ENCODE measurements at places on chromosomes 12 and 14.

- DNase-seq, result no peak
Observed at GRCh38 chr12:68610370-68611093, at the start of gene RAP1B. Gene RAP1B, plus strand, starts transcription at chr12:68610899. Its CDS starts 37,826 bp downstream, at chr12:68648725.

DNA sequence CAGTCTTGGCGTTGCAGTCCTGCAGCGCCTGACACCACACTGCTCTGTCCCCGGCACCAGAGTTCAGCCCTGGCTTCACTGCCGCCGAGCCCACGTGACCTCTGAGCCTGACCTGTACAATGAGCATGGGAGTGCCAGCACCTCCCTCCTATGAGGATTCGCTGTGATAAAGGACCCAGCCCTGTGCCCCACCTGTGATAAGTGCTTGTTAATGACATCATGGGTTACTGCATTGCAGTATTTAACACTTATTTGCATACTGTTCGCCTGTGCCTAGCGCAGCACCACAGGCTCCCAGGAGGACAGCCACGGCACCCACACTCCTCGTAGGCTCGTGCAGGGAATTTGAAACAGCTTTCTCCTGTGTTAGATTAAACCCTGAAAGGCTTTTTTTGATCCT lies 118.2 kb upstream of the GSC start:
- no peak for DNase-seq

DNA sequence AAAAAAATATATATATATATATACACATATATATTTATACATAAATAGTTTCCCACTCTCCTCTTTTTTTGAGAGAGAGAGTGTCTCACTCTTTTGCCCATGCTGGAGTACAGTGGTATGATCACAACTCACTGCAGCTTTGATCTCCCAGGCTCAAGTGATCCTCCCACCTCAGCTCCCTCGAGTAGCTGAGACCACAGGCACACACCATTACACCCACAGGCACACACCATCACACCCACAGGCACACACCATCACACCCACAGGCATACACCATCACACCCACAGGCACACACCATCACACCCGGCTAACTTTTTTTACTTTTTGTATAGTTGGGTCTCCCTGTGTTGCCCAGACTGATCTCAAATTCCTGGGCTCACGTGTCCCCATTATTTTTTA lies 14.1 kb upstream of the GAPDH start:
- no peak for DNase-seq

DNA sequence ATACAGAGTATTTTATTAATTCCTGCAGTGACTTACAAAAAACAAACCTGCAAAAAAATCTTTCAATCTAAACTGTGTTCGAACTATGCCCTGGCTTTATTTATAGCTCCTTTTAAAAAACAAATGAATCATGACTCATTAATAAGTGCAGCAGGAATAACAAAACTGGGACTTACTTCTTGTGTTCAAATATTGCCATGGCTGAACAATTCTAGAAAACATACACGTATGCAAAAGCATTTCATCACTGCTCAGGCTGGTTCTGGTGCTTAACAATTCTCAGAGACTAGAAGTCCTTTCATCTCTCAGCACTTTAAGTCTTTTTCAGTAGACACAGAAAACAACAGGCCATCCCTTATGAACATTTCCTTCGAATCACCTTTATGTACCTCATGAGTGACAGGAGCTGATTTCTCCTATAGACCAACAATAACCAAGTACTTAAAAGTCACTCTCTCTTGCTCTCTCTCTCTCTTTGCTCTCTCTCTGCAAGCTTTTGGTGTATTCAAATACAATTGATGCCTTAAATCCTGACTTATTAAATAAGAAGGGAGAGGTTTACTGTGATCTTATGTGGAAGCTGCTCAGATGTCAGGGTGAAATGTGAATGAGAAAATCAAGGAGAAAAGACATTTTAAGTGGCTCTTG lies 268.8 kb downstream of the TTC8 start:
- DNase-seq, result no peak

- no peak for DNase-seq
Observed at GRCh38 chr14:95040708-95041476, 116.4 kb downstream of the DICER1 start.

DNA sequence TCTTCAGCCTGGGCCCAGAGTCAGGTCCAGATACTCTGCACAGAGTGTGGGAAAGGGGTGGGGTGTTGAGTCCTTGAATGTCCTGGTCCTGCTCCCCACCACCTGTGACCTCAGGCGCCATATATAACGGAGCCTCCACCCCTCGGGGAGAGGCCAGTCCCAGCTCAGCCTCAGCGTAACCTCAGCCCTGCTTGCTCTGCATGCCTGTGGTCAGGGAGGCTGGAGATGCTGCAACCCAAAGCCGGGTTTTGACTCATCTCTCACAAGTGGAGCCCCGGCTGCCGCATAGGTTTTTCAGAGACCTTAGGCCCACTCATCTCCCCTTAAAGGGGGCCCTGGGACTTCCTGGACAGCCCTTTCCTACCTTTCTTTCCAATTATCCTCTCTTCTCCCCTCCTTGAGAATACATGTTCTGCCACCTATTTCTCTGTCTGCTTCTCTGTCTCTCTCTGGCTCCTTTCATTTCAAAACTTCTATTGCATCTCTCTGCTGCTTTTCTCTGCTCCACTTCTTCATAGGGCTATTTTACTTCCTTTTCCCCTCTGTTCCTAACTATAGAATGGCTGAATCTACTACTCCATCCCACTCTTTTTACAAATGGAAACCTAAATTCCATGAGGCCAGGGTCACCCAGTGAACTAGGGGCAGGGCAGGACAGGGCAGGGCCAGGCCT lies 1.2 kb downstream of the ITGB7 start:
- DNase-seq, result no peak

GRCh38 chr14:61525293-61526011 lies 169.9 kb upstream of the HIF1A start:
- DNase-seq, result no peak

DNA sequence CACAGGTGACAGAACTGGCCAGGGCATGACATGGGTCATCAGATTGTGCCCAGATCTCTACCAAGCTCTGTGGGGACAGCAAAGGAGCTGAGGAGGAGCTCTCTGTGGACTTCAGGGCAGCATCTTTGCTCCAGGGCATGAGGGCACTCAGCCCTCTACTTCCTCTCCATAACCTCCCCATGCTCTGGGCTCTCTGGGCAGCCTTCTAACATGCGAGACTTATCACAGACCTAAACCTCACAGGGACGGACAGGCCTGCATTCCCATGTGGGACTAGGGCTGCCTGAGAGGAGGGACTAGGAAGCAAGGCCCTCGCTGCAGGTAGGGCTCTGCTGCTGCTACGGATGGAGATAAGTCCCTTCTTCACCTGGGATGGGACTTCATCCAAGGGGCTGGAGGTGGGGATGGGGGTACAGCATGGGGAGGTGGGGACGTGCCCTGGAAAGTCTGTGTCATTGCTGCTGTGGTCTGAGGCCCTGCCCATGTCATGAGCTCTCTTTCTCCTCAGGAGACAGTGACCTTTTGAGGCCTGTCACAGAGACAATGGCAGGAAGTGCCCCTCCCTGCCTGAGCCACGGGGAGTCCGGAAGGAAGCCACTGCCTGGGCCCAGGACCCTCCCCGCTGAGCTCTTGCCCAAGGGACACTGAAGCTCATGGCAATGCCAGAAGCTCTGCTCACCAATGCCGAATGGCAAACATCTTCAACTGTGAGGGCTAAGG lies 44.1 kb downstream of the PITPNM2 start:
- no peak for DNase-seq

GRCh38 chr14:76719666-76720065 lies 41.6 kb upstream of the VASH1 start:
- DNase-seq, result no peak

DNA sequence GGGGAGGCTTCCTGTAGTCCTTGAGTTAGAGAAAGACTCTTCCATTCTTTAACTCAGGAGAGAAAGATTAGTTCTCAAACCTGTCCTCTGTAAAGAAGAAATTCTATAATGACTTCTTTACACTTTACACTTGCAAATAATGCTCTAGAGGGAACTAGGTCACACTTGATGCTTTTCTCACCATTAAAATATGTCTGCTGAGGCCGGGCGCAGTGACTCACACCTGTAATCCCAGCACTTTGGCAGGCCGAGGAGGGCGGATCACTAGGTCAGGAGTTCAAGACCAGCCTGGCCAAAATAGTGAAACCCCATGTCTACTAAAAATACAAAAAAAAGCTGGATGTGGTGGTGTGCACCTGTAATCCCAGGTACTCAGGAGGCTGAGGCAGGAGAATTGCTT lies 6.3 kb downstream of the NTN4 start:
- DNase-seq, result no peak

DNA sequence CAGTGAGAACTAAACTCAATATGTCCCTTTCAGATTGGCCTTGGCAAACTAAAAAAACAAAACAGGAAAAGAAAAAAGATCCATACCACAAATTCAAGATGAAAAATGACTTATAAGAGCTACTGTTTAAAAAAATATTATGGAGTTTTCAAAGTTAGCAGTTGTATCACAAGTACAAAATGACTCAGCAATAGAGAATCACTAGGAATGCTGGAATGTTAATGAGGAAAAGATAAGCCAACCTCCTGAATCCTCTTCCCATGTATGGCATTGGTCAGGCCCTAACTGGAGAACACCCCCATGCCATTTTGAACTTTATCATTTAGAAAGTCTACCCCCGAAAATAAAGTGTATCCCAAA lies 62.2 kb downstream of the PPP1R36 start:
- DNase-seq, result peak; percentile 63

DNA sequence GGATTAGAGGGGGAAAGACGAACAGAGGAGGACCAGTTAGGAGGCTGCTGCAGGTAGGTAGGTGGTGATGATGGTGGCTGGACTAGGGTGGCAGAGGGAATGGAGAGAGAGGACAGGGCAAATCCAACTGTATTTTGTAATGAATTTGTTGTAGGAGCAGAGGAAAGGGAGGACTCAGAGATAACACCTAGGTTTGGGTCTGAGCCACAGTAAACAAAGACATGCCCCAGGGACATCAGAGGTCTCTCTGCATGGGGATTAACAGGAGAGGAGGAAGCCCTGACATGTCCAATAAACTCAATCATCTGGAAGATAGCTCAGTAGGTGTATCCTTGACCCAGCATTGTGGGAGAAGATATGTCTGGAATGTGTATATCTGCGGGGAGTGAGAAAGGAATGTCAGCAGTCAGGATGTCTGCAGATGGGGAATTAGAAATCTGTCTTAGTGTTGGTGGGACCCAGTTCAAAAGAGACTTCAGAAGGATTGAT lies 4.7 kb upstream of the SLC48A1 start:
- DNase-seq, result no peak

DNA sequence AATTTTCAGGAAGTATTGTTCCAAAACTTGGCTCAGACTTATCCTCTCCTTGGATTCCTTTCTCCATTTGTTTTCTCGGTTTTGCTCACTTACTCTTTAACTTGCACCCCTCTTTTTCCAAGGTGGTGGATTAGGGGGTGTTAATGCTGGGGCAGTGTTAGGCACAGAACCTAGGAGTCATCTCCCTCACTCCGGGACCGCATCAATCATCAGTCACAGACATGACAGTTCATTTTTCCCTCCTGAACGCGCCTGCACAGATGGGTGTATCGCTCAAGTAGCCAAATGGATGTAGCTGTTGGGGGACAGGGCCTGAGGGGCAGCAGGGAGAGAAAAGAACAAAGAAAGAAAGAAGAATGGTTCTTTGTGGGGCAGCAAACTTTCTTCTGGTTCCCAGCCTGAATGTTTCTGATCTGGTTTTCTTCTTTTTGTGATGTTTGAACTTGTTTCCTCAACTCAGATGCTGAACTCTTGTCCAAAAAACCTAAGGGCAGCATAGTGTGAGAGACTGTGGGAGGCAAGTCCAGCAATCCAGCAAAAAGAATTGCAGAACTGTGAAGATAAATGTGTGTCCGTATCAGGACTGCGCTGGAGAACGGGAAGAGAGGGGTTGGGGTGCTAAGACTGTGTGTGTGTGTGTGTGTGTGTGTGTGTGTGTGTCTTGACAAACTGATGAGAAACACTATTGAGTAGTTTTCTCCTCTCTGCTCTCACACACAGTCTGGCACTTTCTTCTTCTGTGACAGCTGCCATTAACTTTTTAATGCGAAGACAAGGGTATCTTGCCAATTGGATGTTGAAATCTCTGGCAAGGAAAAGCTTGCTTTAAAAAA lies 131.1 kb downstream of the FBXL14 start:
- no peak for DNase-seq

DNA sequence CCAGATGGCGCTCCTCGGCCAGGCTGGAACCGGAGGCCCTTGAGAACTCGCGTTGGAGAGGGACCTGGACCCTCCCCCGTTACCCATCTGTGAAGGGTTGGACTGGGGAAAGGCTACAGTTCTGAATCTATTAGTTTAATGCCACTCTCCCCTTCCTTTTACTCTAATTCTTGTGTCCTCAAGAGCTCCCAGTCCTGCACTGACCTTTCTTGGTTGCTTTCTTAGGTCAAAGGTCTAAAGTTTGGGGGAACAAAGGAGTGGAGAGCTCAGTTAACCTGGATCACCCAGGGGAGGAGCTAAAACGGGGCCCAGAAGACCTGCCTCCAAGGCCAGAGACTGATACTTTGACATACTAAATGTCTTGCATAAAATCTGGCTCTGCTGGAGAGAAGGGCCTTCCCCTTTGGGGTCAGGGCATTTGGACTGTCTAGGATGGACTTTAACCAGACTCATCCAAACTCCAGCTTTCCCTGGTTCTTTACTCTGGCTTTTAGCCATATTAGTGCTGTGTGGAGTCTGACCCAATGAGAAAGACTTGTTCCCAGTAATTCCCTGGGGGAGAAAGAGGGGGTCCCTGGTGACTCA lies 923 bp upstream of the MLF2 start:
- DNase-seq, result no peak

GRCh38 chr14:99188731-99189191 lies 83.2 kb downstream of the BCL11B start:
- no peak for DNase-seq

DNA sequence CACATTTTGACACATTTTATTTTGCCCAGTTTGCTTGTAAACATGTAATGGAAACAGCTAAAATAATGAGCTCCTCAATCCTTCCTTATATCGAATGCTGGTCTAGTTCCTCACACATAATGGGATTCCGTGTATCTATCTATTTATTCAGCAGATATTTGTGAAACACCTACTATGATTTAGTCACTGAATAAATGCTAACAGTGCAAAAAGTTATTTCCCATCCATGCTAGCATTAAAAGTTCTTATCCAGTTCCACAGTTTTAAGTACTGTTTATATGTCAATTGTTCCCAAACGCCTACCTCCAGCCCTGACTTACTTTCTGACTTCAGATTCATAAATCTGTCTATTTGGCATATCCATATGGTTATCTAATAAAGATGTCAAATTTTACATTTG lies 1788.7 kb upstream of the FLRT2 start:
- no peak for DNase-seq

GRCh38 chr14:76768671-76769500 lies 7.6 kb downstream of the VASH1 start:
- no peak for DNase-seq

DNA sequence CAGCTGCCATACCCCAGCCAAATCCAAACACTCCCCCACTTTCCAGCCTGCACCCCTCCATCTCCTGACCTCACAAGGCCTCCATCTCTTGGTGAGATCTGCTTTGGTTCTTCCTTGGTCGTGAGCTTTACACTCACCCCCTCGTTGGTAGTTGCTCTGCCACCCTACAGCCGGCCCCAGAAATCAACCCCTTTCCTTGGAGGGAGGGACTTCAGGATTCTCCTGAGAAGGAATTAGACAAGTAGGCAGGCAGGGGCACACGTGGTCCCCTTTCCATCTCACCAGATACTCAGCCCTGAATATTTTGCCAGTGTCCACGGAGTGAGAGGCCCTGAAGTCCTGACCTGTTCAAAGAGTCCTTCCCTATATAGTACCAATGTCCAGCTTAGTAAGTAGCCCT lies 120.0 kb upstream of the PWP1 start:
- DNase-seq, result no peak
